ENCODE measurements at places on chromosomes 7 and 10.

GRCh38 chr7:69738396-69738951 is 140.2 kb downstream of the AUTS2 start:
- no peak for DNase-seq

DNA sequence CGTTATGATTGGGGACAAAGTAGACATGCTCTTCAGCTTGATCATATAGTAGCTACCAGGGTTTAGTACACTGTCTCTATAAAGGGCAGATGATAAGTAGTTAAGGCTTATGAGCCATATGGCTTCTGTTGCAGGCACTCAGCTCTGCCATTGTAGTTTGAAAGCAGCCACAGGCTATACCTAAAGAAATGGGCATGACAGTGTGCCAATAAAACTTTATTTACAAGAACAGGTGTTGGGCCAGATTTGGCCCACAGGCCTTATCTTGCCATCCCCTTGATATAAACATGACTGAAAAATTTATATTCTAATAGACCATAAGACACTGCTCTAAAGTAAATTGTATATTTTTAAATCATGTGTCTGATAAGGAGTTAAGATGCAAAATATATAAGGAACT is 36.6 kb downstream of the GRK5 start:
- no peak for DNase-seq

DNA sequence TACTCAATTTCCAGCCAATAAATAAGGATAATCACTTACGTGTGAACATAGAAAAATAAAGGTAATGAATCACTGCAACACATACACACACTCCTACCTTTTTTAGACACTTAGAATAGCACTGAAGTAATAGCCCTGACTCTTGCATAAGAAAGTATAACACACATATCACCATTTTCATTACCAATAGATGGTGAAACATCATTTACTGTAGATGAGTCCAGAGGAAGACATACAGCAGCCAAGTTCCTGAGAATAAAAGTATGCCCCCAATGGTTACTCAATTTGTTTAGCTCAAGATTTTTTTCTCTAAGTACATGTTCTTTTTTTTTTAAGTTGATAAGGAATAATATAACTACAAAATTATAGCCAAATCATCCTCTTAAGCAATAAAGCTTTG is 316.3 kb downstream of the PARD3 start:
- DNase-seq: no peak

- no peak for DNase-seq
Observed at GRCh38 chr10:111440501-111440900, 363.7 kb downstream of the ADRA2A start.

GRCh38 chr10:103479135-103479534 is at the start of gene CALHM3:
CALHM3 (minus strand) TSS chr10:103479240; CDS start chr10:103479032, 208 bp downstream.
- DNase-seq: peak; percentile 47

DNA sequence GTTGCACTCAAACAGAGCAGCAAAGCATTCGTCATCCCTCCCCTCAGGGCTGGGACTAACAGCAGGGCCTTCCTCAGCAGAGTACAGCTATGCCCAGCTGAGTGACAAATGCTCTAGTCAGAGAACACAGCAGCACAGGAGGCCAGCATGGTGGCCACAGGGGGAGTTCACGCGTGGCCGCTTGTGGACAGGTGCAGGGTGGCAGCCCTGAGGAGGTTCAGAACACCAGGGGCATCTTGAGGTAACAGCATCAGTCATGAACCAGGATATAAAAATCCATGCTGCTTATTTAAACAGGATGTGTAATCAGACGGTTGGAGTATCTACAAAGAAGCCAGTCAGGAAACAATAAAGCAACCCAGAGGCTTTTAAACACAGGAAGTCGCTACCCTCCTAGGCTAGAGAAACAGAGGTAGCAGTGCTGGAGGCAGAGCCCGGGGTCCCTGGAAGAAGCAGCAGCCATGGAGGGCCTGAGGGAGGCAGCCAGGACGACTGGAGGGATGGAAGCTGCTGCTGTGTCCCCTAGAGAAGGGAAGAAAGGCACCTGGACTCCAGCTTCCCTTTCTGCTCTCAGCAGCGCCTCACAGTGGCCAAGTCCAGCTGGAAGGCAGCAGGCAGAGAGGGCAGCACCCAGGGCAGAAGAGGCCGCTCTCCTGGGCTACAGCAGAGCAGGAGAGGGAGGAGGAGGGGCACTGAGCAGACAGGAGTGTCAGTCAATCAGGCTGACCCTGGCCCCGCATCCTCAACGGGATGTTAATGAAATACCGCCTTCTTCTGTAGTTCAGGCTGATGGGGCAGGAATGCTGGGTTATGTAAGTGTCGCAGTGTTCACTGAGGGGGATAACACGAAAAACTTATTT is 70.8 kb upstream of the UCN3 start:
- peak; percentile 88 for DNase-seq

- no peak for DNase-seq
Observed at GRCh38 chr7:131505636-131506557, 50.5 kb downstream of the PODXL start.

GRCh38 chr10:1625079-1625478 is 112.2 kb downstream of the ADARB2 start:
- no peak for DNase-seq

DNA sequence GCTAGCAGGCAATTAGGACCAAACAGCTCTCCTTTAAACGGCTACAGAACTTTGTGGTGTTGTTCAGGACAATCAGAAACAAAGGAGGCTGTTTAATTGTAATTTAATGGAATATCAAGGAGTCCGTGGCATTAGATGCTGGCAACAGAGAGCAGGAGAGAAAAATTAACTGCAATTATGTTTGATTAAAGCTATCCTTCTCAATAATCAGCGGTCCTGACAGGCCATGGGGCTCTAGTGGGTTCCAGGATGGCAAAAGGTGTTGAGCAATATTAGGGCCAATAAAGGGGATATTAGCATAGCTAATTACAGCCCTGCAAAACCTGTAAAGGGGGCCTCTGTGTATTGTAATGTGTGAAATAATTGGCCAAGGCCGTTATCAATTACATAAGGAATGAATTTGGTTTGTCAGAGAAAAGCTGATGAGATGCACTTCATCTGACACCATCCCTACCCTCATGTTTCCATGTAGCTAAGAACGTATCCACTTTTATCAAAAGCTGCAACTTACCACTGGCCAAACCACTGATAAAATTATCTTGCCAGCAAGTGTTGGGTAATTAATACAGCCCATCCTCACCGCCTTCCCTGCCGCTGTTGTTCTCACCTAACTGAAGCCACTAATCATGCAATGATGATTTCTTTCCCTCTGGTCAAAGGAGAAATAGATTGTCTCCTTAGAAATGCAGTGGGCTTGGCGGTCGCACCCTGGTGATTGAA is 81.6 kb downstream of the EBF3 start:
- DNase-seq: no peak

GRCh38 chr7:122465296-122465695 is 160.7 kb upstream of the FEZF1 start:
- DNase-seq: no peak

DNA sequence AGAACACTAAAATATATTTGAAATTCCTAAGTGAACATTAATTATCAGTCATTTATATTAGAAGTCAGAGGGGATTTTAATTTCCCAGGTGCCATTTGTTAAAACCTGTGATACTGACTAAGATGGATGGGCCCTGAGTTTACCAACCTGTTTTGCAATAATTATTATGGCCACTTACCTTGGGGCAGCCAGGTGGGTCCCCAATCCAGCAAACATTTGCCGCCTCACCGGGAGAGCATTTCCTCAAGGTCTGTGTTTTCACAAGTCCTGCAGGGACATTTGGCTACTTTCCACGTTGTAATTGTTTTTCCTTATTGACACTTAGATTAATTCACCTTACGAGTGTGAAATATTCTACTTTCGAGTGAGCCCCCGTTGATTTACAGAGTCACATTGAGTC is 251.2 kb upstream of the PPP2R2D start:
- DNase-seq: no peak

DNA sequence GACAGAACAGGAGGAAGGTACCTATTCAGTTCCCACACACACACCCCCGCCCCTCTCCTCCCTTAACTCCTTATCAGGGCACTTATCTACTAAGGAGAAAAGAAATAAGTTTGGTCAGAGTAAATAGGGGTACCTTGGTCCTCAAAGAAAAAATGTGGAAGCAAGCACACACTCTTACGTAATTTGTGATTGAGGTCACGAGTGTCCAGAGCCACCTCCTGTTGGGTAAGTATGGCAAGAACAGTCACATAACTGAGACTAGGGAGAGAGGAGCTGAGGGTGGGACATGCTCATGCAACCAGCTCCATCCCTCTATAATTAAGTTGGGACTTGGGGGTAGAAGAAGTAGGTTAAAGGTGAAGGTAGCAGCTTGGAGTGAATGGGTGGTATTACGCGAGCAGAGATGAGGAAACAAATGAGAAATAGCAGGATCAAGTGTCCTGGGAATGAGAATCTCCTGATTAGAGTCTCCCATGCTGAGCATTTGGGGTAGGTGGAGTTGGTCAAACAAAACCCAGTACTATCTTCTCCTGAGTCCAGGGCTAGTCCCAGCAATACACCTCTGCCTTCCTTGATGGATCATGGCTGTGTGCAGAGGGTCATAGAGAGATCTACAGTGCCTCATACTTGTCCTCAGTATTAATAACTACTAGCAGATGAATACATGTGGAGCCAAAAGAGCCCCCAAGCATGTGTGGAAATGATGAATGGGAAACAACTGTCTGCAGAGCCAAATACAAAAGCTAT is 77.1 kb downstream of the GSAP start:
- no peak for DNase-seq

DNA sequence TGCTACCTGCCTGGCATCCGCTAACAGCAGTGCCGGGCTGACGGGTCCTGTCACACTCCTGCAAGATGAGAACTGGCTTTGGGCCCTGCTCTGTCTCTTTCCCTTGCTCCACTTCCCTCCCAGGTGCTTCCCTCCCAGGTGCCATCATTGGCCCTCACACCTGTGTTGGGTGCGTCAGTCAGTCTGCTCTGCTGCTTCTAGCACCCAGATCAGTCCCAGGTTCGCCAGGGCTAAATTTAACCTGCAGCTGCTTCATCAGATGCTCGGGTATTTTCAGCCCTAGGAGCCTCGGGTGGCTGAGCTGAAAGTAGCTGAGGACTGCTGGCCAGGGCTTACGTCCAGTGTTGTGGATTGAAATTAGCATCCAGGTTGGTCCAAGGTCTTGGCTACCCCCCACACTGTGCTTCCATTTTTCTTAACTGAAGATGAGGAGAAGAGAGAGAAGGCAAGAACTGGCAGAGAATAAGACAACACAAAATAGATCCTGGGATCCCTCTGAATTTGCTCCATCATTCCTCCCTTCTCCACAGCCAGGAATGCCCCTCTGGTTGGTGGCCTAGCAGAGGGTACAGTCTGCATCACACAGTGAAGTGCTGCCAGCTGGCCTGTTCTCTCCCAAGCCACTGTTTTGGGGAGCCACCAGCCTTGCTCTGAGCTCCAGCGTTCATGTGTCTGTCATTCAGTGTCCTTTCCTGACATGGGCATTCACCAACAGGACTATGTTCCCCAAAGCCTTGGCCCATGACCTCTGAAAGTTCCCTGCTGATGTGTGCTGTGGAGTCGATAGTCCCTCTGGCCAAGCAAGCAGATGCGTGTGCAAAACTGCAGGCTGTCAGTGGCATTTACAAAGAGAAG is 65.9 kb upstream of the SYPL1 start:
- peak; percentile 38 for DNase-seq

- no peak for DNase-seq
Observed at GRCh38 chr7:2640482-2640830, 8.7 kb downstream of the TTYH3 start.

DNA sequence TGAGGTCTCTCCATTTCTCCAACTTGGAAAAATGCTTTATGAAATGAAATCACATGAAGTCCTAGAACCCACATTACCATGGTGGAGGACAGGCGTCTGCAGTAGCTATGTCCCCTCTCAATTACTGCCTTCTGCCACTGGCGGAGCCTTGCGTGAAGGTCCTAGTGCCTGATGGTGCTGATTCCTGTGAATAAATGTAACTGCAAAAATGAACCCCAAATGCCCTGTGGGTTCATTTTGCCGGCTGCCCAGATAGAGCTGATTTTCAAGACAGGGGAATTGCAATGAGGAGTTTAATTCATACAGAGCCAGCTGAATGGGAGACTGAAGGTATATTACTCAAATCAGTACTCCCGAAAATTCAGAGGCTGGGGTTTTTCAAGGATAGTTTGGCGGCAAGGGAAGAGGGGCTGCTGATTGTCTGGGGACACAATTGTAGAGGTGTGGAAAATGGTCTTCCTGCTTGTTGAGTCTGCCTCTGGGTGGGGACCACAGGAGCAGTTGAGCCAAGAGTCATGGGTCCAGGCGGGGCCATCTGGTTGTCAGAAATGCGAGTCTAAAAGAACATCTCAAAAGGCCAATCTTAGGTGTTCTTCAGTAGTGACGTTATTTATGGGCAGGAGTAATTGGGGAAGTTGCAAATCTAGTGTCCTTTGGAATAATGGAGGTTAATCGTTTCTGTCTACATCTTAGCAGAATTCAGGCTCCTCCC is 13.5 kb downstream of the PRF1 start:
- no peak for DNase-seq

DNA sequence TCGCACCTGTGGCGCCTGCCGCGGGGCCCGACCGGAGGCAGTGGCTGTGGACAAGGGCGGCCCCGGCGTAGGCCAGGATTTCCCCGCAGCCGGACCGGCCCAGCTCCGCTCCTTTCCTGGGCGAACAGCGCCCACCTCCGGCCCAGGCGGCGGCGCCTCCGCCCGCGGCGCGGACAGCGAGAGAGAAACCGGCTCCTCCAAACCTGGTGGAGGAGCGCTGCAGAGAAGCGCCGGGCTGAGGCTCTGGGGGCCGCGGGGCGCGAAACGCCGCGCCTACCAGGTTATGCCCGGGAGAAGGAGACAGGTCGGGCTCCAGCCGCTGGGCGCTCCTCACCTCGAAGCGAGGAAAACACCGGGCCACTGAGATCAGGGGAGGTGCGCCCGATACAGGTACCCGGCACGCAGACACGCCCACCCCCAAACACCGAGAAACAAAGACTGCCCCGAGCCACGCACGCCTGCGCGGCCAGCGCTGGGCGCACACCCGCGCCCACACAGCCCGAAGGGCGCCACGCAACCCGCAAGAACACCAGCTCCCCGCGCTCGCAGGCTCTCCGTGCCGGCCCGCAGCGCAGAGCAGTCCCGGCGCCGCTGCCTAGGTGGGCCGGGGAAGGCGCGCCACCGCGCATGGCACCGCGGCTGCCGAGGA is 3.3 kb downstream of the GRID1 start:
- DNase-seq: peak; percentile 72

- DNase-seq: no peak
Observed at GRCh38 chr10:6953271-6953801, 373.3 kb upstream of the PRKCQ start.

GRCh38 chr7:153090764-153091163 is 331.2 kb downstream of the ACTR3B start:
- peak; percentile 17 for DNase-seq

GRCh38 chr10:75396631-75397495 is 4.7 kb downstream of the ZNF503 start:
- DNase-seq: peak; percentile 82
